Heart left ventricle (tissue), 16 donors: ENCODE measurements at places on chromosomes 5 and 9. TPM values are rescaled to one million over a fixed set of nuclear protein-coding genes. Genes with fewer than 3 reads are reported as not detected.

GRCh38 chr5:57780961-57781325, 298.3 kb upstream of the ACTBL2 start:
- no peak for DNase-seq

GRCh38 chr5:108461628-108462367, 79.9 kb upstream of the FBXL17 start:
- no peak for DNase-seq

GRCh38 chr5:82640916-82641315, 362.8 kb upstream of the RPS23 start:
- no peak for DNase-seq

DNA sequence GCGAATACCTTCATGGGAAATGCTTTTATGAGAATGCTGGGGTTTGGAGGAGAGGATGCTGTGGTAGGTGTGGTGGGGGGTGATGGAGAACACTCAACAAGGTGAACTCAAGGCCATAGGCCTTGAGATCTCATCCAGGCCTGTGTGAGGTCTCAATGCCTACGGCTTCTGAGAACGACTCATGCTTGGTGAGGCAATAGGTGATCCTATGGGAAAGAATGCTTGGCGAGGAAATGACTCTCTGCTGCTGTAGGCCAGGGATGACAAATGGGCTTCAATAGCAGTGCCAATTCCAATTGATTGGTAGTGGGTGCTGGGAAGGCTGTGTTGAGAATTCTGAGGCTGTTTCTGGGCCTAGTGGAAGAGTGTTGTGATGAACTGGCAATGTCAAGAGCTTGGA, 280.2 kb upstream of the CLINT1 start:
- no peak for DNase-seq

Gene CPEB4
- 28.7 TPM for polyA plus RNA-seq

GRCh38 chr5:153187503-153187902, 303.0 kb upstream of the GRIA1 start:
- DNase-seq = no peak

Gene RLN2
- not detected for polyA plus RNA-seq

DNA sequence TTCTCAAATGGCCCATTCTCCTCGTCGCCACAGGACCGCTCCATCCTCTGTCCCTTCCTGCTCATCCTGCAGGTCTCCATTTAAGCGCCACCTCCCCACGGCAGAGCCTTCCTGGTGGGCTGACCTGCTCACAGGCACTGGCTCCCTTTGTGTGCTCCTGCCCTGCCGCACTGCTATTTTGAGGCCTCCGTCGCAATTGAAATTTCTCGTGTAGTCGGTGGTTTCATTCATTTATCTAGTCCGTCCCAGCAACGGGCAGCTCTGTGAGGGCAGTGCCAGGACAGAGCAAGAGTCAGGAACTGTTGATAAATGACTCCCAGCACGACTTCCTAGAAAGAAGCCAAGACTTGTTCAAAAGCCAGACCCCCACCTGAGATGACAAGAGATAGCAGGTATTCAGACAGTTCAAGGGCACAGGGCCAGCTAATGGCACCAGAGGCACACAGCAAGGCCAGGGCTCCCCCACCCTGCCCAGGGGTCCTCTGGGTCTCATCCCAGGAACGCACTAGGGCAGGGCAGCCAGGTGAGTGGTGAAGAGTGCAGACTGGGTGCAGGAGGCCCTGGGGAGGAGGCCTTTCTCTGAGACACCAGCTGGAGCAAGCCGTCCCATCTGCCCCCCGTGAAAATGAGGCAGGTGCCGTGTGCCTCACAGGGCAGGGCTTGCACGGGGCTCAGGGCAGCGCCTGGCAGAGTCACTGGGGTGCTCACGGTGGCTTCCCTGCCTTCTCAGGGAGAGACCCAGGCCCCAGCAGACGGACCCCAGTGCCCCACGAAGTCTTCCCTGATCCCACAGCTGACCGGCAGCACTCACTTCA, 36.9 kb downstream of the FAM78A start:
- DNase-seq = no peak

DNA sequence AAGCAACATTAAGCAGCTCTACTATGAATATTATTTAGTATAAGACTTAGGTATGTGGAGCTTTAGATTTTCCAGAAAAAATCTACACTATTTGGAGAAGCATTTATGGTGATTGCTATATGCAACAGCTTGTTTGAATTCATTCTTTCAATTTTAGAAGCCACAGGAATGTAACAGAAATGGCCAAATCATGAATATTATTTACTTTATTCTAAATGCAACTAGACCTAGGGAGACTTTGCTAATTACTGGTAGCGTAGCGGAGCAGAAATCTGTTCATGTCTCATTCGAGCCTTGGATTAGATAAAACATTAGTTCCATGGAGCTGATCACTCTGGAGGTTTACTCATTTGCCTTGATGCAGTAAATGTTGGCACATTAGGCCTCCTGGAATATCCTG, 290.2 kb downstream of the ZNF608 start:
- no peak for DNase-seq

GRCh38 chr9:121858788-121859187, 207.4 kb downstream of the DAB2IP start:
- DNase-seq = no peak

GRCh38 chr9:88658311-88658822, 123.4 kb downstream of the NXNL2 start:
- peak; percentile 61 for DNase-seq

DNA sequence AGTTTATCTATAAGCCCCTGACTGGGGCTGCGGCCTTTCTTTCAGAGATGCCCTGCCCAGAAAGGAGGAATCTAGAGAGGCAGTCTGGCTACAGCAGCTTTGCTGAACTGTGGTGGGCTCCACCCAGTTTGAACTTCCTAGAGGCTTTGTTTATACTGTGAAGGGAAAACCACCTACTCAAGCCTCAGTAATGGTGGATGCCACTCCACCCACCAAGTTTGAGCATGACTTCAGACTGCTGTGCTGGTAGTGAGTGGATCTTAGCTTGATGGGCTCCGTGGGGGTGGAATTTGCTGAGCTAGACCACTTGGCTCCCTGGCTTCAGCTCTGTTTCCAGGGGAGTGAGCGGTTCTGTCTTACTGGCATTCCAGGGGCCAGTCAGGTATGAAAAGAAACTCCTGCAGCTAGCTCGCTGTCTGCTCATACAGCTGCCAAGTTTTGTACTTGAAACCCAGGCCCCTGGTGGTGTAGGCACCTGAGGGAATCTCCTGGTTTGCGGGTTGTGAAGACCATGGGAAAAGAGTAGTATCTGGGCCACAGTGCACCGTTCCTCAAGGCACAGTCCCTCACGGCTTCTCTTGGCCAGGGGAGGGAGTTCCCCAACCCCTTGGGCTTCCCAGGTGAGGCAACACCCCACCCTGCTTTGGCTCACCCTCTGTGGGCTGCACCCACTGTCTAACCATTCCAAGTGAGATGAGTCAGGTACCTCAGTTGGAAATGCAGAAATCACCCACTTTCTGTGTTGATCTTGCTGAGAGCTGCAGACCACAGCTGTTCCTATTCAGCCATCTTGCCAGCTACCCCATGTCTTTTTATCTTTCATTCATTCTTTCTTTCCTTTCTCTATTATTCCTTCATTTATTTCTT, 211.8 kb upstream of the C9orf72 start:
- no peak for DNase-seq

DNA sequence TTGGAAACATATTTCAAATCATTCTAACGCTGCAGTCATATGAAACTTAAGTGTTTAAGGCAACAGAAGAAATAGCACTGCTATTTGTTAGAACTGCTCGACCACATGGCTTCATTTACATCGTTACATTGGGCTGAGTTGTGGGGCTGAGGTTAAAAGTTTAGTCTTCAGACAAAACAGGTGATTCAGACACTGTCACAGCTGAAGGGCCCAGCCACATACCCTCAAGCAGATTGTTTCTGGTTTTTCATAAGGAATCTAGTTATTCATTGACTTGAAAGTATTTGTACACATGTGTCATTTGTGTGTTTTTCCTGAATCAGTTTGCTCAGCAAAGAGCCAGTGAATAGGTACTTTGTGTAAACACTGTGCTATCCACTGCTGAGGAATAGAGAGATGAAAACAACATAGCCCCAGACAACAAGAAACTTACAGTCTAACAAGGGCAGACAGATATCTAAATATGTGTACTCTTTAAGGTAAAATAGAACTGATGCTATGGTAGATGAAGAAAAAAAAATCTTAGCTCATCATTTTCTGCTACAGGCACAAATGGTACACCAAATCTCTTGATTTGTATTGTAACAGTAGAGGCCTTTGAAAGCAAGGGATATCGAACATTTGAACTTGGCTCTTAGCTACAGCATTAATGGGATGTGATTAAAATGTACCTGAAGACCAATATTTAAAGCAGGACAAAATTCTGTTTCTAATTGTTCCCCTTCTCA, 357.6 kb upstream of the RPS23 start:
- DNase-seq = no peak

DNA sequence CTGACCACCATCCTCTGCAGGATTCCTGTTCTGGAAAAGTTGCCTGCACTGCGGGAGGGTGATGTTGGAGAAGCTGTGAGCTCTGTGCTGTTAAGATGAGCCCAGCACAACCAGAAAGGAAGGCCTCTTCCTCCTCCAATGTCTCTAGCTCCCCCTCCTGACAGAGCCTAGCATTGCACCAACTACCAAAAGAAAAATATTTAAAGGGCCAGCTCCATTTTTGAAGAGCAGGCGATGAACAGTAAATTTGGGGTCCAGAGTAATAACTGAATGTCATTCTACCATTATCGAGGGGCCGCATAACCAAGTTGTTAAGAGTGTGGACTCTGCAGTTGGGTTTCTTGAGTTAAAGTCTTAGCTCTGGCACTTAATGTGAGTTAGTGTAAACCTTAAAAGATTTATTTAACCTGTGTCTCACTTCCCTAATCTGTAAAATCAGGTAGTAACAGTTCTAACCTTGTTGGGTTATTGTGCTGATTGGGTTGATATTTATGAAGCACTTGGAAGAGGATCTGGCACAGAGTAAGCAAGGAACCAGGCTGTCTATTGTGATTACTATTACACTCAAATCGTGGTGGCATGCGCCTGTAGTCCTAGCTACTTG, 3.9 kb downstream of the TEX53 start:
- peak; percentile 67 for DNase-seq

Gene DMRT3
- not detected for polyA plus RNA-seq
